ENCODE measurements at places on chromosomes 2 and 18.

DNA sequence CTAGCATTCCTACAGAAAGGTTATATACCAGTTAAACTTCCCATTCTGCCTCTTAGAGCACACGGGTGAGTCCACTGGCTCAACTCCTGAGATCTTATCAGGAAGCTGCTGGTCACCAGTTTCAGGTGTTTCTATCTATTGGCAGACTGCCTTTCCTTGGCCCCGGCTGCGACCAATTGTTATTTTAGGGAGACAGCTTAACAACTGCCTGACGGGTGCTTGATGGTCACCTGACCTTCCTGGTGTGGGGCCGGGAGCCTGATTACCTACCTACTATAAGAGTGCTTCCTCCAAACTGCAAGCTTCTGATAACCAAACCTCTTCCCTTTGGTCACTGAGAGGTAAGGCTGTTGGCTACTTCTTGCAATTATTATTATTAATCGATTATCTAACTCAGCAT is 122.1 kb upstream of the XIRP2 start:
- no peak for DNase-seq

GRCh38 chr2:147068071-147068470 is 776.8 kb upstream of the ACVR2A start:
- DNase-seq, result no peak

DNA sequence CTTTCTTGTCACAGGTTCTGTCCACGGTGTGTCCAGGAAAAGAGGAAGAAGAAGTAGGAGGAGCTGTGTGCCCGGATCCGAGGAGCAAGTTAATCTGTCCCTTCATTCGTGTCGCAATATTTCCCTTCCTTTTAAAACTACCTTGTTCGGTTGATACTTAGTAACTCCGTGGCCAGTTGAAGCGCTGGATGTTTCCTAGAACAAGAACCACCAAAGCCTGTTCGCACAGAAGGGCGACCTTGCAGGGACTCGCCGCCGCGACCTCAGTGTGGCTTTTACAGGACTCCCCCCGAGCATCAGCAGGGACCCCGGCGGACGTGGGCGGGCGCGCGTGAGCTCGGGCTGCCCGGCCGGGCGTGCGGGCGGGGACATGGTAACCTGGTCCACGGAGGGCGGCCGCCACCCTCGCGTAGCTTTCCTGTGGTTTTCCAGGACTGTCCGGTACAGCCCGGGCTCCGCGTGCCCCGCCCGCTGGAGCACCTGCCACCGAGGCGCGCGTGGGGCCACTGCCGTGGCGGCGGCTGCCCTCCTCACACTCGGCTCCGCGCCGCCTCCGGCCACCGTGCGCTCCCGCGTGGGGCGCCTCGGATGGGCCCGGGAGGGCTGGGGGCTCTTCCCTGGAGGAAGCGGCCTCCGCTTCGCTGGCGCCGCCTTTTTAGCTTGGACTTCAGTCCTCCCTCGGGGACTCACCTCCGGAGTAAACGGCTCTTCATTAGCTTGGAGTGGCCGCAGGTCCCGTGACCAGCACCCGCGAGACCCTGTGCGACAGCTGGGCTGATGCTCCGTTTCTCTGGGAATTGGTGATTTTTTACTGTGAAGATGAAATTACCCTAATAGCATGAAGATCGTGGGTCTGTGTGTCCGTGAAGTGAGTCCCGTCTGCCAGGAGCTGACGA is 9.2 kb upstream of the D2HGDH start:
- DNase-seq, result no peak

DNA sequence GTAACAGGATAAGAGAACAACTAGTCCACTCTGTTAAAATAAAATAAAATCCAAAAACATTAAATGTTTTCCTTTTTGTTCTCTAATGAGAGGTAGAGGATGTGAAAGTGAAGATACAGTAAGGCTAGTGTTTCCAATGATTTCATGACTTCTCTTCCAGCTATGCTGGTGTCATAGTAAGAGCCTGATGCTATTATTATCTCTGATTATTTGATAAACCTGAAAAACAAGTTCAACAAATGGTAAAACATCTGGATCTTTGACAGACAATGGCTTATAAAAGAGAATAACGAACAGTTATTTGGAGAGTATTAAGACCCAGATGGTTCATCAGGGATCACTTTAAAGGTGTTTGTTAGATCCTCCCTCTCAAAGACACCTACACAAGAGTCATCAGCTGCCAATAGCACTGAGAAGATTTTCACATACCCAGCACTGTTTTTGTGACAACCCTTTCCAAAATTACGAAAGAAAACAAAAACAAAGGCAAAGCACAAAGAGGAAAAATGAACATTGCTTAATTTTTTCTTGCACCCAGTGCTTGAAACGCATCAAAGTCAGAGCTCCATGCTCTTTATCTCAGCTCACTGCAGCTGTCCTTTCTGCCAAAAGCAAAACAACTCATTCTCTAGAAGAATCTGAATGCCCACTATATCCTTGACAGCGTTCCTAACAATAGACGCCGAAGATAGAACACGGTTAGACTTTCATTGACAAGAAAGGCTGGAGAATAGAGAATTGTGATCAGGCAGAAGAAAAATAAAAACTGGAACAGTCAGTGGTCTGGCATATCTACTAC is 168.6 kb downstream of the SLC8A1 start:
- DNase-seq, result no peak

GRCh38 chr18:23542461-23542860 is 39.1 kb downstream of the RMC1 start:
- no peak for DNase-seq

- no peak for DNase-seq
Measured at GRCh38 chr2:236818281-236819045, 248.8 kb downstream of the ACKR3 start.

- DNase-seq, result no peak
Measured at GRCh38 chr2:42163444-42164045, 5.6 kb upstream of the EML4 start.

- DNase-seq, result no peak
Measured at GRCh38 chr2:238873841-238874240, 26.0 kb downstream of the TWIST2 start.

- DNase-seq, result no peak
Measured at GRCh38 chr2:107069890-107070289, 183.9 kb upstream of the ST6GAL2 start.

GRCh38 chr2:238667639-238668038 is 180.2 kb upstream of the TWIST2 start:
- no peak for DNase-seq

DNA sequence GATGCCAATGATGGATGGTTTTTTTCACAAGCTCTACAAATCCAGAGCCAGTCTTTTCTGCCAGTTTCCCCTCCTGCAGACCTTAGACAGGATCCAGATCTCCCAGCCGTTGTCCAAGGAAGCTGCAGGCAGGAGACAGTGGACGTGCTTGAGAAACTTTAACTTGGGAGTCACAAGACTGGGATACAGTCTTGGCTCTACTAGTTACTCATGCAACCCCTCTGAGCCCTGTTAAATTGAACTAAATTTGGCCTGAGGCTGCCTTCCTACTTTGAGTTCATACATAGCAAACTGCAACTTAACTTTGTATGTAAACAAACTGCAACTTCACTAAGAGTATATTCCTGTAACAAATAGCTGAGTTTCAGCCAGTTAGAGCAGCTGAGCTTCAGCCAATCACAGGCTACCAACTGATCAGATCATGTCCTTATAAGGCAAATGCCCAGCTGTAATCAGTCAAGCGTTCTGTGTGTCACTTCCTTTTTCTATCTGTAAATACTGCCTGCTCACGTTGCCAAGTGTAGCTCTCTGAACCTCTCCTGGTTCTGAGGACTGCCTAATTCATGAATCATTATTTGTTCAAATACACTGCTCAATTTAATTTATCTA is 140.9 kb downstream of the CAPN13 start:
- no peak for DNase-seq

DNA sequence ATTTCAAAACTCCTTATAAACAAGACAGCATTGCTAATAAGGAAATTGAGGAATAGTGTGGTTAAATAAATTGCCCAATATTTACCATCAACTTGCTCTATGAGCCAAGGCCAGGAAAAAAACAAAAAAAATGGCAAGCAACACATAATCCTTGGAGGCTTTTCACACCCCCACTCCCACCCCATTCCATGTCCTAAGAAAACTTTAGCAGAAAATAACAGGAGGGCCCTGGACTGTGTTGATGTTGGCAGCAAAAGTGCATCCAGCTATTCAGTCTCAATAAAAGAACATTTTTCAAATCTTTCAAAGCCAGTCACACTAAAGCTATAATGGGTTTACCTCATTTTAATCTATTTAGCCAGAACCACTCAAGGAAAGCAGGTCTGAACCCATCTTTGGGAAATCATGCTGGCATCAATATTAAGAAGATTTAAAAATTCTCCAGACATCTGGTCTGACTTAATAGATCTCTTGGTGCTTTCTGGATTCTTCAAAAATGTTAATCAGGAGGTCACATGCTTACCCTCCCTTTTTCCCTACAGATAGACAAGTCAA is 34.6 kb upstream of the STK17B start:
- DNase-seq, result no peak

DNA sequence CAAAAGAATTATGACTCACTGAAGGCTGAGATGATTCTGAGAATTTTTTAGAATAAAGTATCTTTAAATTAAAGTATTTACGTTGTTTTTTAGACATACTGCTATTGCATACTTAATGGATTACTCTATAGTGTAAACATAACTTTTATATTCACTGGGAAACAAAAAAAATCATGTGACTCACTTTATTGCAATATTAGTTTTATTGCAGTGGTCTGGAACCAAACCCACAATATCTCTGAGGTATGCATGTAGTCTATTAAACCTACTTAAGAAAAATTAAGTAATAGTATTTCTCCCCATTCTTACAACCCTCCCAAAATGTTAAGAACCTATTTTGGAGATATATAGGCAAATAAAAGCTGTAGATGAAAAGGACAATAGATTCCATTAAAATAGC is 142.9 kb upstream of the ZNF521 start:
- no peak for DNase-seq

- no peak for DNase-seq
Measured at GRCh38 chr2:204401114-204401513, 144.2 kb upstream of the PARD3B start.

- DNase-seq, result no peak
Measured at GRCh38 chr18:24731981-24732380, 271.5 kb downstream of the HRH4 start.

GRCh38 chr2:96538487-96539214 is 2.1 kb downstream of the ARID5A start:
- DNase-seq, result no peak

Data from NCI-H2081 treated with DMSO at 0.1 percent for 48 hours (cell line).